NCI-H1105 (cell line): ENCODE measurements at places on chromosomes 7 and 10.

DNA sequence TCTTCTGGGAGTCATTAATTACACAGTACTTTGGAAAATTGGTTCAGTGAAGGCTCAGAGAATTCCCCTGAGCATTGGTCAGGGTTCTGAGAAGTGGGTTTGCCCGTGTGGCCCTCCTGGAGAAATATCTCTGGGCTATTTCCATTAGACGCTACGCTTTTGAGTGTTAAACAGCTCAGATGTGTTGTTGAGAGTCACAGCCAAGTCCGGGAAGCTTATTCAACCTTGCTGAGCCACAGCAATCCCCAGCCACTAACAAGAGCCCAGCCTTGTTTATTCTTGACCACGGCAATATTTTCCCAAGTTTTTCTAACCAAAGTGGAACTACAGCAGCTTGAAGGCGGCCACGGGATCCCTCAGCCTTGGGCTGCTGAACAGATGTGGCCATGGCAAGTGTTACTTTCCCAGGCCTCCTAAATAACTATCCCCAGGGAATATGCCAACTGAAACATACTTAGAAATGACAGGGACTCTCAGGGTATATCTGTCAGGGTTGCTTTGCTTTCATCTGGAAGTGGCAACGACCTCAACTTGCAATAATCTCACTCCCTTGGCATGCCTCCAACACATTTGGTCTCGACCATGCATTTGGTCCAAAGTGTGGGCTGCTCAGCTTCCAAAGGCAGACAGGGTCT is 214.7 kb downstream of the EMX2 start:
- no peak for DNase-seq

DNA sequence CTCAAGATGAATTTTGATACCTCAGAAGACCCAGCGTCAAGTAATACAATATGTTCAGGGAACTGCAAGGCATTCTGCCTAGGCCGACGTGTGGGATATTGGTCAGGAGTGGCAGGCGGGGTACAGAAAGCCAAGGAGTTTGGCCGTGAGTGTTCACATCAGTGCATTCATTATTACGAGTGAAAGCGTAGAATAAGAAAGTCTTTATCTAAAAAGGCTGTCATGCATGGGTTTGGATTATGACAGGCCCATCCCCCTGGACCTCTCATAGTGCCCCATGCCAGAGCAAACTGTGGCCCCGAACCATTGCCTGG is 7.5 kb downstream of the AIMP2 start:
- DNase-seq: no peak

GRCh38 chr10:71747551-71748523 is 25.5 kb downstream of the VSIR start:
- no peak for DNase-seq

- no peak for DNase-seq
Observed at GRCh38 chr10:8659982-8660381, 605.5 kb downstream of the GATA3 start.

DNA sequence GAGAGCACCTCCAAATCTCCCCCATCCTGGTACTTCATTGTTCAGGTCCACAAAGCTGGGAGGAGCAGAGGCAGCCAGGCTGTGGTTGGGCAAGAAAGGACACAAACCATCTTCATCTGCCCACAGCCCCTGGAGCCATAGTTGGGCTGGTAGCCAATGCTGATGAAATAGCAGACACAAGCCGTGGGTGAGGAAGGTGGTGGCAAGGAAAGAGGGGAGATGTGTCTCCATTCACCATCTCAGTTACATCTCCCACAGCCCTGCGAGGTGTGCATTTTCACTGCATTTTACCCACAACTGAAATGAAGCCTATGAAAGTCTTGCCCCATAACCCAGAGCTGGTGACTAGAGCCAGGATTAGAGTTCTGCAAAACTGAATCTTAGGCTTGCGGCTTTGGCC is 35.0 kb downstream of the PIK3AP1 start:
- DNase-seq: no peak

DNA sequence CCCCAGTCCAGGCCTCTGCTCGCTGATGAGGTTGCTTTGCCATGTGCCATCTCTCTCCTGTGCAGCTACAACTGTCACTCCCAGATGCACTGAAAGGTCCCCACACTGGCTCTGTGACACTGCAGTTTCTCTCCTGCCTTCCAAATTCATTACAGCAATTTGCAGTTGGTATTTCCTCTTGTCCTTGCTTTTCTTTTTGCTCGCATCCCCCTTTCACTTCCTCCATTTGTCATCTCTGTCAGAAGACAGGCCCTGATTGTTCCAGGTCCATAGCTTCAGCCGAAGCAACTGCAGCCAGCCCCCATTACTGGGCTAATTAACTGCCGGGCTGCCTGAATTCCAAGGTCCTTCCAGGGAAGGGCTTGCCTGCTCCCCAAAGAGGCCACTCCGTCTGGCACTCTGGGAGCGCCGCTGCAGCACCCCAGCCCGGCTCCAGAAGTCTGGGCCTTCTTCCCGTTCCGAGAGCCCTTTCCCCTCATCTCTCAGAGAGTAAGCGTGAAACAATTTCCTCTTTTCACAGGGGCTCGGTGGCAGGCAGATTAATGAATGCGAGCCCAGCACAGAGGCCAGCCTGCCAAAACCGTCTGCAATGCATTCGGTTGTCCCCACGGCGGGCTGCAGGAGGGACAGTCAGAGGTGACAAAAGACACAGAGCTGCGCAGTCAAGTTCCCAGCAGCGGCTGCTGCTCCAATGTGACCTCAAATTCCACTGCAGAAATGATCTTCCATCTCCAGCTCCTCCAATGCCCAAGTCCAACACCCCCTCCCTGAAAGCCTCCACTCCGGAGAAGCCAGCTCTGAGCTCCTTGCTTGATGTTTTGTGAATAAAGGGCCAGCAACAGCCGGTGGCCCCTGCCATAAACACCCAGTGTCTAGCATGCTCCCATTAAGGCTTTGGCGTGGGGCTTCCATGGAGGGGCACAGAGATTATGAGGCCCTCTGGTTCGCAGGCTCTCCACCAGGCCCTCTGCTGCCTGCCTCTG is 279.4 kb upstream of the HABP2 start:
- DNase-seq: no peak

DNA sequence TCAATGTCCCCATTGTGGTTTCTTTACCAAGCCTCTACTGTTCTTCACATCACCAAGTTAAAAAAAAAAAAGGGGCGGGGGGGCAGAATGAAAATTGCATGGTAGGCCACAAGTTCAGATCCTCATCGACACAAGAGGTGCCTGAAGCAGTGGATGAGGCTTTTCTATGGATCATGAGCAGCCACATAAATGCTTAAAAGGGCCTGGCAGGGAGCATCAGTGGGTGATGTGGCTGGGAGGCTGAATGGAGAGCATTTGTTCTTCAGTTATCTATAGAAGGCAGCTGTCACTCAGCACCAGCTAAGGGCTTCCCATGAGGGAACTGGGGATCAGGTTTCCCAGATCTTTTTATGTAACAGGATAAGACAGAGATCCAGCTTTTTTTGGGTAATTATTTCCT is 117.9 kb downstream of the CFTR start:
- DNase-seq: no peak

- no peak for DNase-seq
Observed at GRCh38 chr10:8576281-8576680, 521.8 kb downstream of the GATA3 start.

- peak; percentile 4 for DNase-seq
Observed at GRCh38 chr10:54133203-54133602, 667.8 kb downstream of the PCDH15 start.

DNA sequence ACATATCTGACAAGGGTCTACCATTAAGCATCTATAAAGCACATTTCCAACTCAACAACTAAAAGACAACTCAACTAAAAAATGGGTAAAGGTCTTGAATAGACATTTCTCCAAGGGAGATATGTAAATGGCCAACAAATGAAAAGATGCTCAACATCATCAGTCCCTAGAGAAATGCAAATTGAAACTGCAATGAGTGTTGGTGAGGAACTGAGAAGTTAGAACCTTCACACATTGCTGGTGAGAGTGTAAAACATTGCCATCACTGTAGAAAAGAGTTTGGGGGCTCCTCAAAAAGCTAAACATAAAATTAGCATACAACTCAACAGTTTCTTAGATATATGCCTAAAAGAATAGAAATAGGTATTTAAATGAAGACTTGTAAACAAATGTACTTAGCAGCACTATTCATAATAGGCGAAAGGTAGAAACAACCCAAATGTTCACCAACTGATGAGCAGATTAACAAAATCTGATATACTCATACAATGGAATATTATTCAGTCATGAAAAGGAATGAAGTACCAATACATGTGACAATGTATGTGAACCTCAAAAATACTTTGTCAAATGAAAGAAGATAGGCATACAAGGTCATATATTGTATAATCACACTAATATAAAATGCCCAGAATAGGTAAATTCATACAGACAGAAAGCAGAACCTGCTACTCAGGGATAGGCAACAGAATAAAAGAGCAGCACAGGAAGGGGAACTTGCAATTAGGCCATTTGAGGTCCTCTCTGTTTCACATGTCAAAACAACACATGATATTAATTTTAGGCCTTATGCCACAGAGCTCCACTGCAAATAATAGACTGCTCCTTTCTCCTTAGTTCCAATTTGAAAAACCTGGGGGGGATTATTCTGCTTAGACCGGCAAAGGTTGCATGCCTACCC is 10.6 kb upstream of the LRRC72 start:
- DNase-seq: no peak

DNA sequence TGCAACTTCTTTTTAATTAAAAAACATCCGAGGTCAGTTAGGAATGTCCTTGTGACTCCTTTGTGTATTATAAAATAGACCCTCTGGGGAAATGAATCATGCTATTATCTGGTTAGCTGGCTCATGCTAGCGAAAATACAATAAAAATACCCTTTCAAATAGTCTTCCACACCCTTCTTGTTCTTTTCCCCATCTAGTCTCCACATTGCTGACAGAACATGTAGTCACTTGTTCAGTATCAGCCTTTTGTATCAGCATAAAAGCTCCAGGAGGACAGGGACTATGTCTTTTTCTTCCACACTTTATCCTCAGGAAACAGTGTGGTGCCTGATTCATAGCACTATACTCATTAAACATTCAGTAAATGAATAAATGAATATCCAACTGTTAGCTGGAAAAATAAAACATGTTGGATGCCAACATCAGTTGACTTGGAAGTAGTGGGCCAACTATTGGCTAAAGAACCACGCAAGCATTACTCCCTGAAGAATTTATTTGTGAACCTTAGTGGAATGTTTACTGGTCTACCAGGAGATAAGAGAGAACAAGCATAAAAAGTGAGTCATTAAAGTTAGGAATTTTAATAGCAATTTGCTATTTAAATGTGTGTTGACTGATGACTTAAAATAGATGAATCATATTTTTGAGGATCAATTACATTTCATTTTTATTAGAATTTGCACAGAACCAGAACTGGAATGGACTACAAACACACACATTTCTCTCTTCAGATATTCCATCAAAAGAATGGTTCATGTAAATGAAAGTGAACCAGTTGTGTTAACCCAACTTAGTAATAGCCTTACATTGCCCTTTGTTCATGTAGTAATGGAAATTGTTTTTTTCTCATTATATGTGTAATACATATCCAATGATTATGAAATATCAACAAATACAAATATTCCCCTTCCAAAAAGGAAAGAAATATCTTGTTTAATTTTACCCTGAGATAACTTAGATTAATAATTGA is 129.6 kb downstream of the DKK1 start:
- DNase-seq: no peak

GRCh38 chr7:47946581-47947354 is 1.5 kb downstream of the PKD1L1 start:
- DNase-seq: no peak

DNA sequence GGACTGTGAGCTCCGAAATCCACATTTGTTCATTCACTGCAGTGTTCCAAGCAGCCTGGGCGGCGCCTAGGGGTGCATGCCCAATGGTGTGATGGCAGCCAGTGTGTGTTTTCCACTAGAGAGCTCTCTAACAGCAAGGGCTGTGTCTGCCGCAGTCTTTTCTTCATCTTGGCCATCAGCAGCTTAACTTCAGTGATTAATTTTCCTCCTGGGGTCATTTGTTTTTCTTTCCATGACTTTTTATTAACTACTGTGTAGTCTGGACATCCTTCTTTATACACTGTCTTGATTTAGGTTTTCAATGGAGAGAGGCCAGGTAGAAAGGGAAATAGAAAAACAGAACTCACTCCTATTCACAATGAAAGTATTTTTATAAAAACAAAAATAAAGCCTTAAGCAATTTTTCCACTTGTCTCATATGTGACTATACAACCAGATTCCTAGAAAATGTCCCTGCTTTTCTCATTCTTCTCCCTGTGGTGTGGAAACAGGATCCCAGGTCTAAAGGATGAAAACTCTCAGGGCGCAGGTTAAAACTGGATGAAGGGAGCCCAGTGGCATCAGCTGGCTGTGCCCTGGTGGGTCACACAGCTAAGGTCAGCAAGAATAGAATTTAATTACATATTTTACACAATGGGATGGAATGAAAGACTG is 176.8 kb downstream of the PKD1L1 start:
- DNase-seq: no peak

- DNase-seq: no peak
Observed at GRCh38 chr10:68992636-68993440, 4.2 kb downstream of the KIFBP start.

DNA sequence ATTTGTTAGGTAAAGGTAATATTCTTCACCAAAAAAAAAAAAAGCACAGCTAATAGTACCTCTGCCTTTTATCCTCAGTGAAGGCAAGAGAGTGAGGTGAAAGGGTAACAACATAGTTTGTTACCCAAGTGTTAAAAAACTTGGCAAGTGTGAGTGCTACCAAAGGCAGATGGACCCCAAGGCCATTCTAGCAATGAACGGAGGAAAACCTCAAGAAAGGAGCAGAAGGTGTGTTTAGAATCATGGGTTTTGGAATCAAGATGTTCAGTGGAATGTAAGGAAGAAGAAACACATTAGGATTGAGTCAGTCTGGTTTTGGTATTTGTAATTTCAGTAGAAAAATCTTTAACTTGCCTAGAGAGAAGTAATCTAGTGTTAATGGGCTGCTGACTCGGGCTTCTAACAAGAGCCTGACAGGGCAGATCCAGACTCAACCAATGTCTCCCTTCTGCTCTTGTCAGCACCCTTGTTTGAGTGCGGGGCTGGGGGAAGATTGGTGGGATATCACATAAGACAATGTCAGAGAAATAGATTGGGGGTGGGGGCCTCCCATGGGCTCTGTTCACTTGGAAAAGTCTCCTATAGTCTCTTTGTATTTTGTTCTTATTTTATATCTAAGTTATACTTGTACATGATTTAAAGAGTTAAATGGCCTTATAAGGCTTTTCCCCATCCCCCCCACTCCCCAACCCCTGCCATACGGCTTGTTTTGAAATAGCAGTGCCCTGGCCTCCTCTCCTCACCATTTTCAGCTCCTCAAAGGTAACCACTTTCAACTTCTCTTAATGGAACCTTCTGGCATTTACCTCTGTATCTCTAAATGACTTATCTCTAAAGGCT is 44.4 kb downstream of the SCD start:
- no peak for DNase-seq

- no peak for DNase-seq
Observed at GRCh38 chr10:124660404-124661125, 83.6 kb downstream of the FAM53B start.
